ENCODE measurements at places on chromosomes 3 and 15. TPM values are rescaled to one million over a fixed set of nuclear protein-coding genes. Genes with fewer than 3 reads are reported as not detected.

Gene PTH1R
- total RNA-seq, result 11.8 TPM

Gene CFAP100
- total RNA-seq, result not detected

Gene SCN5A
- 0.35 TPM for total RNA-seq

Gene STARD9
- 3.2 TPM for total RNA-seq

Gene ZNF35
- 15.1 TPM for total RNA-seq

Gene GJD2
- total RNA-seq, result not detected

Data from pericardium fibroblast (primary cell).